Glutamatergic neuron (in vitro differentiated cells): ENCODE measurements at places on chromosomes 7 and 10. TPM values are rescaled to one million over a fixed set of nuclear protein-coding genes. Genes with fewer than 3 reads are reported as not detected.

DNA sequence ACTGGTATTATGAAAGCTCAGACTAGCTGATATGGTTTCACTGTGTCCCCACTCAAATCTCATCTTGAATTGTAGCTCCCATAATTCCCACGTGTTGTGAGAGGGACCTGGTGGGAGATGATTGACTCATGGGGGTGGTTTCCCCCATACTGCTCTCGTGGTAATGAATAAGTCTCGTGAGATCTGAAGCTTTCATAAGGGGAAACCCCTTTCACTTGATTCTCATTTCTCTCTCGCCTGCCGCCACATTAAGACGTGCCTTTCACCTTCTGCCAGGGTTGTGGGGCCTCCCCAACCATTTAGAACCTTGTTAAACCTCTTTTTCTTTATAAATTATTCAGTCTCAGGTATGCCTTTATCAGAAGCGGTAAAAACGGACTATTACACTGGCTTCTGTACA, 40.3 kb downstream of the COL13A1 start:
- no peak for DNase-seq

DNA sequence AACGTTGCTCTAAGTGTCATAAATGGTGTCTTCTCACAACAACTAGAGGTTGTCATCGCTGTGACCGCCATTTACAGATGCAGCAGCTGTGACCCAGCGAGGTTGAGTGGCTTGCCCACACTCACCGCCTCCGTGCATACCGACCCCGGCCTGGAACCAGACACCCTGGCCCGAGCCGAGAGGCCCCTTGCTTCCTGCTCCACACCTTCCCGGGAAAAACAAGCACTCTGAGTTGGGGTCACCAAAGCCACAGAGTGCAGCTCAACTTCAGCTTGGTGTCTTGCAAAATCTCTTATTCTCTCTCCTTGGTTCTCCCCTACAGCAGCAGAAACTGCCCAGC, 115.7 kb upstream of the PPP2R2D start:
- no peak for DNase-seq

DNA sequence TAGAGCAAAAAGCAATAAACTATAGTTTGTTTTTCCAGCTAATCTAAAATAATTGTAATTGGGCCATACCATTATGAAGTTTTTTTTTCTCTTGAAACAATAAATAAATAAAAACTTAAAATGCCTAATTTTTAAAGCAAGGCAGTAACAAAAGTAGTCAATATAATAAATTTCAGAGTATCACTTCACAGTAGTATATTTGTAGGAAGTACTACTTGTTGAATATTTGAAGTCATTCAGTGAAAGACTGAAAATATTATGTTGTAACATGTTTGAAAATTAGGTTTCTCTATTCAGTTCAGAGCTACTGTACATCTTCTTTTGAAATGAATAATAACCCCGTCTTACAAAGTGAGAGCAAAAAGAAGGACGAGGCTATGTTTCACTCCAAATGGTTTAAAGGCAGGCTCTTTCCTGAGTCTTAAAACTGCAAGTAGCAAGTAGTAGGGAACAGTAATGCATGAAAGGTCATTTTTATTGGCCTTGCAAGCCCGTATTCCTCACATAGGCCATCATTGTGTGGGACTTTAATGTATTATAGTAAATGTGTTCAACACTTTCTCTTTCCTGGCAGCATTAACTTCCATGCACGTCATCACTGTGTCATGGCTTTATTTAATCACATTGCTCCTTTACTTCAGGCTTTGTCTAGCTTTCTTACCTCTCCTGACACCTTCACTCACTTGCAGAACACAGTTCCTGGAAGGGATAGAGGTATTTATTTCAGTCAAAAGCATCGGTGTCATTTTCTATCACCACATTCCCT, 141.4 kb downstream of the VTI1A start:
- DNase-seq: no peak

GRCh38 chr7:100400656-100401055, 27.4 kb downstream of the PILRA start:
- DNase-seq: peak; percentile 67

DNA sequence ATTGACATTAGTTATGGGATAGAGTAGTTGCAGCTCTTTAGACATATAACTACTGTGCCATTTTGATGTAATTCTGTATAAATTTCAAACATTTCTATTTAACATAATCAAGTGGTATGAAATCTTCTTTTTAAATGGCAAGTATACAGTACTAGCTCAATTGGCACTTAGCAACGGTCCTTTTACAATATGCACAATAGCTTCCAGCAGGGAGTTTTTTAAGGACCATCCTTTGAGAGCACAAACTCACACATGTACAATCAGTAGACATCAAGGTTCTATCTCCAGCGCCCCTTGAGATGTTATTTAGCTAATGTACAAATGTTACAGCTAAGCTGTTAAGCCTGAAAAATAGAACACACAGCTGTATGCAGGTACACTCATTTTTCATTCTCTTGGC, 480.7 kb downstream of the TFEC start:
- no peak for DNase-seq

DNA sequence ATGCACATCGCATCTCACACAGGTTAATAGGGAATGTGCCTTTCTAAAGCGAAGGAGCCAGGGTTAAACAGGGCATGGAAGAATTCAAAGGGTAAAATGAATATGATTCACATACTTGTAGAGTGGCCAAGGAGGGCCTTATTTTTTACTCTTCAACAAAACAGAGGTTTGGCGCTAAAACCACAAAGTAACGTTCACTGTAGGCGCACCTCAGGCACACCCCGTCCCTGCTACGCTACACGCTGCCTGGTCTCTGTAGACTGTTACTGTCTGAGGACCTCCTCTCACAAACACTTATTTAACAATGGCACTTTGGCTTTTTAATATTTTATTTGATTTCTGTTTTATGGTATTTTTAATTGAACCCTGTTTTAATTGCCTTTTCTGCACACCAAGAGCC, 462.1 kb upstream of the GALNT17 start:
- DNase-seq: no peak

DNA sequence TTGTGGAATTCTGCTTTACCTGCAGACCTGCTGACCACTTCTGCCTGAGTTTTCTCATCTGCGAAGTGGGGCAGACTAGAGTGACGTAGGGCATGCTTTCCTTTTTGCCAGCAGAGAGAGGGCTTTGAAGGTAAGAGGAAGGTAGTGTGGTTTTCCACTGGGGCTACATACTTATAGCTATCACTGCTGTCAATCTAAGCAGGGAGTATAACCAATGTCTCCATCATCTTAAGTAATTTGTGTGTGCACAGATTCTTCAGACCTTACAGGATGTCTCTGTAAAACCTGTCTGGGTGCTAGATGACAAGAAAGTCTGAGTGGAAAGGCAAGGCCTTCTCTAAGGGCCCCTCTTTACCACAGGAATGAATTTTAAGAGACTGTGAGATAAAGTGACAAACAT, 106.8 kb downstream of the RBM20 start:
- DNase-seq: no peak

GRCh38 chr7:51477323-51477722, 160.7 kb upstream of the COBL start:
- no peak for DNase-seq

DNA sequence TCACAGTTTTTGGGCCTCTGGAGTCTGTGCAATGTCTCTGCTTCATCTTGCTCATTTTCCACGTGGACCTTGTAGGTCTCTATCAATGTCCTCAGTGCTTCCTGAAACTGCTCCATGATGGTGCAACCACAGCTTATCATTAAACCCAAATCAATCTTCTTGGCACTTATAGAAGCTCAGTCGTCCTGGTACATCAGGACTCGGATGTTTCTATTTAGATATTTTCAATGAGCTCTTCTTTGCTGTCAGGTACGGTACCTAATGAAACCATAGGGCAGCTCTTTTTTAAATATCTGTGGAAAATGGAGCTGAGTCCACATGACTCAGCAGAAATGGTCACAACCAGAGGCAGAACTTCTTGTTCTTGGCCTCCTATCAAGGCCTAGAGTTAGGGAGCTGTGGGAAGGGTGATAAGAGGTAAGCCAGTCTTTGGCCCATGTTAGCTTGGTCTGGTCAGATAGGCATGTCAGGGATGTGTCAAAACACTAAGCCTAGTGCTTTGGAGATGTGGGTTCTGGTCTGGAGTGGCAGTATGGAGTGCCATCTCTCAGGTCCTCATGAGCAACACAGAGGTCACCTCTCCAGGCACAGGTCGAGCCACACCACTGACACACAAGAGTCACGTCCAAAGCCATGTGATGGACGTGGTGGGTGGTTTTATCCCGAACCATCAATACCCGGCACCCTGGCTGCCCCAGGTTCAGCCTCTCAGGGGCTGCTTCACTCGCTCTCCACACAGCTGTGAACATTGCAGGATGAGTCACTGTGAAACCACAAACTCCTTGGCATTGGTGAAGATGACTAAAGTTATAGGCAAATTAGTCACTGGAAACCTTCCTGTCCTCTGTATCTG, 87.0 kb downstream of the TBXAS1 start:
- DNase-seq: no peak

DNA sequence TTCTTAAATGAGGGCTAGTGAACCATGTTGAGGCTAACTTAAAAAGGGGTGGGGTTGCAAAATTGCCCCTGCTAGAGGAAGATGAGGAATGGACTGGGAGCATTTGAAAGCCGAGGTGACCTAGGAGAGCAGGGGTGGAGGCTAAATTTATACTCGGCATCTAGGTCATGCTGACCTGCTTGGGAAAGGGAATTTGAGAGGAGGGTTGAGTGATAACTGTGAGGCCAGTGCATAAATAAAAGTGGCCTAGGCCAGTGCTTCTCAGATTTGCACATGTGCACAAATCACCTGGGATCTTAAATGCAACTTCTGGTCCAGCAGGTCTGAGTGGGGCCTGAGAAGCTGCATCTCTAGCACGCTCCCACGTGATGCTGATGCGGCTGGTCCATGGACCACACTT, 70.4 kb downstream of the CDK1 start:
- no peak for DNase-seq

DNA sequence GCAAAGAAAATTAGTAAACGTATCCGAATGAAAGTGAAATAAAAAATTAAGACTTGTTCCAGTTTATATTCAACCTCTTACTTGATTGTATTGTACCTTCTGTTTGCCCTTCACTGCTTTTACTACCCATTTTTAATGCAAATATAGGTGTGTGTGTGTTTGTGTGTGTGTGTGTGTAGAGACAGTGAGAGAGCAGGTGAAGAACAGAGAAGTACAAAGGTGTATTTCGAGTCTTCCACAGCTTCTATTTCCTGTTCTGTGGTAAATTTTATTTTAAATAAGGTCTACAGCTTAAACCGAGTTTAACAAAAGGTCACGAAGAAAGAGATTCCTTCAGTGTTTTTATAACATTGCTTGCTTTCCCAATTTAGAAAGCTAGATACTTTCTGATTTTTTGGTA, 12.7 kb upstream of the SVIL start:
- no peak for DNase-seq

Gene SFMBT2
- total RNA-seq: 9.1 TPM

Gene JAKMIP3
- total RNA-seq: 0.44 TPM

Gene TAS2R4
- 1.0 TPM for total RNA-seq

Gene RARRES2
- total RNA-seq: 0.86 TPM
